ENCODE measurements at places on chromosomes 5 and 9.

- DNase-seq = peak; percentile 63
Observed at GRCh38 chr5:157575381-157576020, at the start of gene ADAM19. TSS of gene ADAM19 (minus strand) at chr5:157575775. CDS start at chr5:157575696, 79 bp downstream.

GRCh38 chr5:14818931-14819790, 52.4 kb downstream of the ANKH start:
- no peak for DNase-seq

GRCh38 chr9:133165452-133165730, 1.7 kb upstream of the GBGT1 start:
- no peak for DNase-seq

- no peak for DNase-seq
Observed at GRCh38 chr9:88180081-88180765, 41.9 kb upstream of the SPATA31C2 start.

DNA sequence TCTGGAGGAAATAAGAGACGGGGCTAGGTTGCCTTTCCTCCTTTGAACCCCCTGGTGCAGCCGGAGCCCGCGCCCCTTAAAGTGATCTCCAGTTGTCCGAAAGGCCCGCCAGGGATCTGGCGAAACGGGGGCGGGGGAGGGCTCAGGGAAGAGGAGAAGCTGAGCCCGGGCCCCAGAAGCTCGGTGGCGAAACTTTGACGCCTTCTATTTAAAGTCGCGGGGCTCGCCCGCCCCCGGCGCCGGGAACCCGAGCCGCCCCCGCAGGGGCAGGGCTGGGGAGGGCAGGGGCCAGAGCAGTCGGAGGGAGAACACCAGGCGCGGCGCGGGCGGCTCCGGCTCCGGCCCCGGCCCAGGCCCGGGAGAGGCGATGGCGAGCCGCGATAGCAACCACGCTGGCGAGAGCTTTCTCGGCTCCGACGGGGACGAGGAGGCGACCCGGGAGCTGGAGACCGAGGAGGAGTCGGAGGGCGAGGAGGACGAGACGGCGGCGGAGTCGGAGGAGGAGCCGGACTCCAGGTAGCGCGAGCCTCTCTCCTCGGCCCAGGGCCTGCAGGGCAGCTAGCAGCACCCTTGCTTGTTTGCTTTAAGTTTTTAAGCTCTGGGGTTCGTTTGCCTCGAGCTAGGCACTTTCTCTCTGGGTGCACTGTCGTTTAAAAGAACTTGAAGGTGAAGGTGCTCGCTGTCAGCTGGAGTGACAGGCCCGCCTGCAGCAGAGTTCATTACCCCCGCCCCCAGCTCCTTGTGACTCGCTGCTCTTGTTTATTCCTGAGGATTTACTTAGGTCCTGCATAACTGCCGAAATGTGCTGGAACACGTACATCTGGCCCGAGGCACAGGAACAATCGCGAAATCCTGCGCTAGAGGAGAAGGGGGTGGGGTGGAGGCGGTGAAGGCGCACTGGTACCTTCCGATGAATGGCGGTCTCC, at the start of gene CMYA5:
CMYA5 (plus strand) TSS at position 296 of the 926 bp plus-strand sequence; CDS start at position 368, 72 bp downstream.
- DNase-seq = peak; percentile 22

GRCh38 chr5:176638437-176638836, 8.0 kb downstream of the EIF4E1B start:
- no peak for DNase-seq

GRCh38 chr9:414595-414994, 199.9 kb downstream of the DOCK8 start:
- DNase-seq = no peak

DNA sequence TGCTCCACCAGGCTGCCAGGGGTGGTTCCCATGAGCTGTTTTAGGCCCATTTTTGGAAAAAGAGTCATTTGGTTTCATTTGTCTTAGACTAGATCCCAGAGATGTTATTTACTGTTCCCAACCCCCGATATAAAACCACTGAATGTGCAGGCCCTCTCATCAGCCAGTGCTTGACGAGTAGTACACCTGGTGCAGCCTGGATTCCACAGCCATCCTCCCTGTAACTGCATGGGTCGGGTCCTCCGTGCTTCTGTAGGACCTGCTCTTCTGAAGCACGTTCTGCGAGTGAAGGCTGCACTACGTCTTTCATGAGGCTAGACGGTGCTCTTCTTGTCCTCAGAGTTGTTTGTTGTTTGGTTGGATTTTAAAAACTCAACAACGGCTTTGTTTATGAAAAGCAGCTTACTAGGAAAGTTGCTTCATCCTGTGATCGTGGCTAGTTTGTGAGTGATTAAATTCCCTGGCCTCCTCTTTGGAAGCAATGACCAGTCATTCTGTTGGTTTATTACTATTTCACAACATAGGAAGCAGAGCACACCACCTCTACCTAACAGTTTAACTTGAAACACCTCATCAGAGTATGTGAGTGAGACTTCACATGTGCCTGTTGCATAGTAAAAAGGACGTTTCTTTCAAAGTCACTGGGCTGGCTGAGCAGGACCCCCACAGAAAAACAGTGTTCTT, 135.2 kb downstream of the AOPEP start:
- DNase-seq = no peak

DNA sequence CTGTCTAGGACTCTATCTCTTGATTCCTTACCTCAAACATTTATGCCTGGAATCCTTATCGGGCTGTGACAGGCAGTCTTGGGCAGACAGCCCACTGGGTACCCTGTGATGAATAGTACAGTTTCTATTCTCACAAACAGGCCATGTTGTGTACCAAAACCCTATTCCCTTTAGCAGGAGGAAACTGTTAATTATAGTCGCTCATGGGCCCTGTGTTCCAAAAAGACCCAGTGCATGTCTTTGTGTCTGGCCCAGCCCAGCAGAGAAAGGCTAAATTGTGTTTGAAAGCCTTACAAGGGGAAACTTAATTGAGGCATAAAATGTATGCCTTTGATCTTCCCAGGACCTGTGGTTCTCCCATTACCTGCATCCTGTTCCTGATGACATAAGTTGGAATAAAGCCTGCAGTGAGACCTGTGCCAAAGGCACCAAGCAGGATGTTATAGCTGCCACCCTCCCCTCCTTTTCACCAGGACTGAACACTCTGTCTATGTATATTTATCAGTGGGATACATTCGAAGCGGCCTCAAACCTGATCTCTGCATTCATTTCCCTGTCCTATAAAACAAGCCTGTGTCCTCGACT, 43.3 kb downstream of the TLR4 start:
- no peak for DNase-seq

- DNase-seq = no peak
Observed at GRCh38 chr5:1294835-1295649, at the start of gene TERT. TSS of gene TERT (minus strand) at chr5:1295068. CDS start at chr5:1294989, 79 bp downstream.

GRCh38 chr9:81028504-81028903, 660.8 kb downstream of the TLE1 start:
- no peak for DNase-seq

DNA sequence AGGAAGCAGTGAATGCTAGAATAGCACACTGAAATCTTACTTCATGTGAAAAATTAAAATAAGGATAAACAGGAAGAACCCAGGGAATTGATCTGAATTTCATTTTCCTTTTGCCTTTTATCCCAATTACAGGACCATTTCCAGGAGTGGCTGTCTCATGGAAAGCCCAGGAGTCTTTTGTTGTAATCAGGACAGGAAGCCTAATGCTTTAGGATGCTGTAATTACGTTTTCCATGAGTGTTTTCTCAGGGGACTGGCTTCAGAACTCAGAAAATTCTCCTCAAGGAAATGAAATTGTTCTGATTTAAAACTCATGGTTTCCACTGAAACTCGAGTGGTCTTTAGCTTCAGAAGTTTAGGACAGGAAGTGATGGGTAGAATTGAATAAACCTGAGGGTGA, 56.6 kb upstream of the CAMK4 start:
- DNase-seq = no peak

DNA sequence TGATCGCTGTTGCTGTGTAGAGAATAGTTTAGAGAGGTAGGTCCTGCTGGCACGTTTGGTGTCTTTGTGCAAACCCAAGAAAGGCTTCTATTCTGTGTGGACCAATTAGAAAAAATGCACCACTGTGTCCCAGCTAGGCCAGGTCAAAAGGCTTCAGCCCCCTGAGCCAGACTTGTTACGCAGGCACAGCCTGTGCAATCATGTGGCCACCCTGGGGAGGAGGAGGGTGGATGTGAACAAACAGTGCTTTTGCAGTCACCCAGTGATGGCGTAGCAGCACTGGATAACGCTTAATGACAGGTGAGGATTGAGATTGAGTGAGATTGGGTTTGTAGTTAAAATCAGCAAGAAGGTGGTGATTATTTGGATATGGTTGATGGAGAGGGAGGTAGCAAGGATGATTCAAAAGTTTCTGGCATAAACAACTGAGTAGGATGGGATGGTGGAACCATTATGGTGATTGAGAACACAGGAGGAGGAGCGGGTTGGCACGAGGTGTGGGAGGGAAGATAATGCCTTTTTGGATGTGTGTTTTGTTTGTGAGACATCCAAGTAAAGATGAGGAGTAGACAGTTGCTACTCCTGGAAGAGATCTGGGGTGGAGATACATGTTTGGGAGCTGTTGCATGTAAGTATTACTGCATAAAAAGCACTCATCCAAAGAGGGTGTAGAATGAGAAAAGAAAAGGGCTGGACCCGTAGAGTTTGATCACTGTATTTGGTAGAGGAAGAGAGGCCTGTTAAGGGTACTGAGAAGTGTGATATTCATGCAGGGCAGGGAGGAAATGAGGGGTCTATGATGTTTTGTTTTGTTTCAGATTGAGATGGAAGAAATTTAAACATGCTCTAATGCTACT, 6.7 kb downstream of the GCNT1 start:
- DNase-seq = no peak

- no peak for DNase-seq
Observed at GRCh38 chr9:91577633-91578061, 154.0 kb upstream of the NFIL3 start.

DNA sequence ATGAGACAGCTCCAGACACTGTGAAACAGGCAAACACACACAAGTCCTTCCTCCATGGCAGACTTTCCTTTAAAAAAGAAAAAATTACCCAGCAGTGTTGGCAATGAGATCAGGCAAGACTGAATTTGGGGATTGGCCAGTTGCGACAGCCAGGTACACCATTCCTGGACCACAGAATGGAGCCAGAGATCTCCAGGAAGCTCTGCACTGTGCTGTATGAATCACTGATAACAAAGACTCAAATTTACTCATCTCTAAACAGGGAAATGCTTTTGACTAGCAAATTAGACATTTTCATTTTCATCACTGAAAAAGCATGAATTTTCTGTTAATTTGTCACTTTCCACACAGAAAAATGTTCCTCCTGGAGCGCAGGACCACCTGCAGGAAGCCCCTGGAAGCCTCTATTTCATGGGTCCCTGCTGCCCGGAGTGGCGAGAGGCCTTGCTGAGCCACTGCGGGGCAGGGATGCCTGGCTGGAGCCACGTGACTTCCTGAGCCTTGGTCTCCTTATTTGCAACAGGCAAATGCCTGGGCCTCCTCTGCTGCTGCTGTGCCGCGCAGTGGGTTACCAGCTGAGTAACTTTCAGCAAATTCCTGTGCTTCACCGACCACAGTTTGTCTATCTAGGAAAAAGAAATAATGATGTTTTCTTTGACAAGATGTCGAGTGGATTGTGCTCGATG, 185.9 kb upstream of the ZNF618 start:
- DNase-seq = no peak

- no peak for DNase-seq
Observed at GRCh38 chr9:85185486-85186217, 516.1 kb downstream of the NTRK2 start.

- DNase-seq = no peak
Observed at GRCh38 chr5:23014825-23015224, 161.7 kb upstream of the CDH12 start.

DNA sequence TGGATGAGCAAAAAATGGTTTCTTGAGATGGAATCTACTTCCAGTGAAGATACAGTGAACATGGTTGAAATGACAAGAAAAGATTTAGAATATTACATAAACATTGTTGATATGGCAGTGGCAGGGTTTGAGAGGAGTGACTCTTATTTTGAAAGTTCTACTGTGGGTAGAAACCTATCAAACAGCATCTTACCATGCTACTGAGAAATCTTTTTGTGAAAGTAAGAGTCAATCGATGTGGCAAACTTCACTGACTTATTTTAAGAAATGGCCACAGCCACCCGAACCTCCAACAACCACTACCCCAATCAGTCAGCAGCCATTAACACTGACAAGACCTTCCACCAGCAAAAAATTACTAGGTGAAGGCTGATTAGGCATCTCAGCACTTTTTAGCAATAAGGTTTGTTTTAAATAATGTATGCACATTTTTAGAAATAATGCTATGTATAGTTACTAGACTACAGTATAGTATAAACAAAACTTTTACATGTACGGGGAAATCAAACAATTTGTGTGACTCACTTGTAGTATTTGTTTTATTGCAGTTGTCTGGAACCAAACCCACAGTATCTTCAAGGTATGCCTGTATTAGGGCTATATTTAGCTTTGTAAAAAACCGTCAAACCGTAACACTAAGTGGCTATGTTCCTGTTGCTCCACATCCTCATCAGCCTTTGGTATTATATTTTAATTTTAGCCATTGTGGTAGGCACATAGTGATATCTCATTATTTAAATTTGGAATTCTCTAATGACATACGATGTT, 30.6 kb upstream of the ADAMTS6 start:
- no peak for DNase-seq

- no peak for DNase-seq
Observed at GRCh38 chr5:139817362-139817761, 21.8 kb downstream of the PSD2 start.

- DNase-seq = no peak
Observed at GRCh38 chr9:107390778-107391177, 98.8 kb downstream of the KLF4 start.

DNA sequence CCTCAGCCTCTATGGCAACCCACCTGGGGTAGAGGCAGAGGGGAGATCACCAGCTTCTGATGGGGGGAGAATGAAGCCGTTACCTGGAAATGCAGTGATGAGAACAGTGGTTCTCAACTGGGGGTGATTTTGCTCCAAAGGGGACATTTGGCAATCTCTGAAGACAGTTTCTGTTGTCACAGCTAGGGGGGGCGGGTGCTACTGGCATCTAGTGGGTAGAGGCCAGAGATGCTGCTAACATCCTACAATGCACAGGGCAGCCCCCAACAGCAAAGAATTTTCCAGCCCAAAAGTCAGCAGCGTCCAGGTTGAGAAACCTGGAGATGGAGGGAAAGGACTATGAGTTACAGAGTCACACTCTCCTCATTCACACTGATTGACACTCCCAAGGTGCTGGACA, 84.5 kb downstream of the FGF1 start:
- no peak for DNase-seq

- DNase-seq = no peak
Observed at GRCh38 chr9:120344230-120344629, 235.7 kb downstream of the CDK5RAP2 start.

- no peak for DNase-seq
Observed at GRCh38 chr5:142323480-142324135, 1.2 kb downstream of the SPRY4 start.

- no peak for DNase-seq
Observed at GRCh38 chr9:131480258-131480657, 22.5 kb upstream of the POMT1 start.

GRCh38 chr5:11909471-11909870, 5.2 kb upstream of the CTNND2 start:
- no peak for DNase-seq

Data from frontal cortex (tissue), 4 donors.